Naive B cell (primary cell): ENCODE measurements at places on chromosomes 1 and 21. TPM values are rescaled to one million over a fixed set of nuclear protein-coding genes. Genes with fewer than 3 reads are reported as not detected.
A peak's percentile ranks its signal among the peaks of the same experiment; 100 is the strongest.

DNA sequence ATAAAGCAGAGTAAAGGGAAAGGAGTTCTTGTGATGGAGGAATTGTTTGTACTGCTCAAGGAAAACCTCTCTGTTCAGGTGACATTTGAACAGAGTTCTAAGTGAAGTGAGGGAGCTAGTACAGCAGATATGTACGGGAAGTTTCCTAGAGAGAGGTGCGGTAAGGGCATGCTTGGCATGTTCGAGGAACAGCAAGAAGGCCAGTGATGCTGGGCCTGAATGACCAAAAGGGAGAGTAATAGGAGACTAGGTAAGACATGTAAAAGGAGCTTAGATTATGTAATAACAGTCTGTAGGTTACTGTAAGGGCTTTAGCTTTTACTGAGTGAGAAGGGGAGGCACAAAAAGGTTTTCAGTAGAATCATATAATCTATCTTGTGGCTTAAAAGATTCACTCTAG, 63.9 kb downstream of the PIK3R3 start:
- H3K4me1 ChIP-seq: peaks cover 12% of the 10 kb centered on the region
- H3K27ac ChIP-seq: no peak overlapping the region
- no peaks in the 10 kb centered on the region for H3K27me3 ChIP-seq
- DNase-seq: no peak

- H3K4me1 ChIP-seq: no peaks in the 10 kb centered on the region
- no peaks in the 10 kb centered on the region for H3K36me3 ChIP-seq
- no peak overlapping the region for H3K4me3 ChIP-seq
- peaks cover 44% of the 10 kb centered on the region for H3K27me3 ChIP-seq
- DNase-seq: no peak
- H3K27ac ChIP-seq: no peak overlapping the region
These were observed 308.0 kb downstream of the MATN1 start for GRCh38 chr1:30415171-30415940.

- no peaks in the 10 kb centered on the region for H3K36me3 ChIP-seq
- no peaks in the 10 kb centered on the region for H3K27me3 ChIP-seq
- H3K27ac ChIP-seq: no peak overlapping the region
- DNase-seq: no peak
- peaks cover 49% of the 10 kb centered on the region for H3K4me1 ChIP-seq
These were observed 2.1 kb upstream of the DEGS1 start for GRCh38 chr1:224180783-224181452.

Gene TRMT1L
- 23.3 TPM for polyA plus RNA-seq

Gene SLAMF6
- 203 TPM for polyA plus RNA-seq

GRCh38 chr1:205375835-205376545, 19.3 kb upstream of the KLHDC8A start:
- H3K27ac ChIP-seq: peak overlapping the region; percentile 65
- DNase-seq: no peak
- no peak overlapping the region for H3K4me3 ChIP-seq
- H3K36me3 ChIP-seq: no peaks in the 10 kb centered on the region
- peaks cover 39% of the 10 kb centered on the region for H3K27me3 ChIP-seq

- H3K4me1 ChIP-seq: no peaks in the 10 kb centered on the region
- no peaks in the 10 kb centered on the region for H3K36me3 ChIP-seq
- H3K27me3 ChIP-seq: peaks cover 4% of the 10 kb centered on the region
These were observed 58.3 kb upstream of the DSCAM start for GRCh38 chr21:40905251-40905650.

- H3K27me3 ChIP-seq: peaks cover 18% of the 10 kb centered on the region
- H3K4me3 ChIP-seq: no peak overlapping the region
- no peaks in the 10 kb centered on the region for H3K36me3 ChIP-seq
- no peak for DNase-seq
- H3K4me1 ChIP-seq: peaks cover 17% of the 10 kb centered on the region
These were observed 114.9 kb upstream of the HIVEP3 start for GRCh38 chr1:42033629-42034028.

Gene ATP5PO
- polyA plus RNA-seq: 386 TPM

Gene GRIK3
- polyA plus RNA-seq: 0.16 TPM

- DNase-seq: no peak
- no peaks in the 10 kb centered on the region for H3K4me1 ChIP-seq
- no peaks in the 10 kb centered on the region for H3K36me3 ChIP-seq
- no peak overlapping the region for H3K4me3 ChIP-seq
- H3K27me3 ChIP-seq: no peaks in the 10 kb centered on the region
- no peak overlapping the region for H3K27ac ChIP-seq
These were observed 429.6 kb downstream of the HLX start for GRCh38 chr1:221308534-221309511.
